ENCODE measurements at places on chromosomes 11 and 22.

DNA sequence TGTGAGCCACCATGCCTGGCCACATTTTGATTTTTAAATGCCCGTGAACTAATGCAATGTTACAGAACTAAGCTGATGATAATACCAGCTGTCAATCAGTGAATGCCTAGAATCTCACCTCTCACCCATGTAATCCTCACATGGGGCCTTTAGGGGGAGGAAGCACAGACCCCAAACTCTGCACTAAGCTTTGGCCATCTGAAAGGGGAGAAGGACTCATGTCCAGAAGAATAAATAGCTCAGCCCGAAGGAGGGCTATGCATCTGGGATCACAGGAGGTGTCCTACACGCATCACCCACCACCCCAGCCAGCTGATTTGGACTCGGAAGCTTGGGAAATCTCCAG is 36.0 kb upstream of the YPEL1 start:
- DNase-seq: no peak

GRCh38 chr11:21711341-21711740 is 481.5 kb upstream of the ANO5 start:
- DNase-seq: no peak

DNA sequence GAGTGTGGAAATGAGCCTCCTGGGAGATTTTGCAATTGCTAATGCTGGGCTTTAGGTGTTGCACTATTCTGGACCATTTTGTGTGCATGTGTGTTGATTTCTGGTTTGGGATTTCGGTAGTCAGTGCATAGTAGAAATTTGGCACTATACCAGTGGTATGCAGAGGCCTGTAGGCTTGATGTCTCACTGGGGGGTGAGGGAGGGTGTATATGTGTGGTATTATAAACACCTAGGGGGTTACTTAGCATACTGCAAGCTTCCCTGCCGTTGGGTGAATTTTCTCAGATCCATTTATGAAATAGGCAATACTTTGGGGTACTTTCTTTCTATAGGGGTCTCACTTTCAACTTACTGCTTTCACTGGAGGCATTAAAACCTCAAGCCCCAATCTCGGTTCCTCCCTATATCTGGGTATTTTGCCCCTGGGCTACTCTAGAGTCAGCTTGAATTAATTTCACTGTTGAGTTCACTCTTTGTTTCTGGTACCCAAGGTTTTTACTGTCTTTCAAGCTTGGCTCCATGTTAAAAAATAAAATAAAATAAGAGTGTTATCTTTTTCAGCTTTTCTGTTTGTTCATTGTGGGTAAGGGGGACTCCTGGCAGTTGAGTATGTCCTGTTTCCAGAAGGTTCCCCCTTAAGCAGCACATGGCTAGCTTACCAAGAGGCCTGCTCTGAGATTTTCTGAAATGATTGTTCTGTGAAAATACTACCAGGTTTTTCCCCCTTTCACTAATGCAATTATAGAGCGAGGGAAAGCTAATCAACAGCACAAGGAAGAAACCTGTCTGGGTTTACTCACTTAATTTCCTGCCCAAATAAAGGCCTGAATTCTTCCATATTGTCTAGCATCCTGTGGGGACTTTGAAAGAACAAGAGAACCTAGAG is 45.8 kb downstream of the PPFIBP2 start:
- no peak for DNase-seq

DNA sequence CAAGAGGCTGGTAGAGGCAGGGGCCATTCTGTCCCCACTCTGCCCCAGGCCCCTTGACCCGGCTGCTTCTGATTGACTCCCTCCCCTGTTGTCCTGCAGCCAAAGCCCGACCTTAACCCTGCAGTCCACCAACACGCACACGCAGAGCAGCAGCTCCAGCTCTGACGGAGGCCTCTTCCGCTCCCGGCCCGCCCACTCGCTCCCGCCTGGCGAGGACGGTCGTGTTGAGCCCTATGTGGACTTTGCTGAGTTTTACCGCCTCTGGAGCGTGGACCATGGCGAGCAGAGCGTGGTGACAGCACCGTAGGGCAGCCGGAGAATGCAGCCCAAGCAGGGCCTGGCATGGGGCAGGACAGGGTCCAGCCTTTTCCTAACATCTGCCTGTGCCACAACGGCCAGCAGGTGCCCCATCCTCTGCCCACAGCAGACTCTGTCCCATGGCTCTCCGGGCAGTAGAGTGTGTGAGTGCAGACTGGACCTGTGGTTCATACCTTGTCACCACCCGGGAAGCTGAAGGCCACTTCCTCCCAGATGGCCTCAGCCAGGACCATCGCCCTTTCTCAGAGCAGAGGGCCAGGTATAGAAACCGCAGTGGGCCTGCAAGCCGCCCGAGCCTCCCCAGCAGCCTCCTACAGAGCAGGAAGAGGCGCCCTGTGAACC is 26.8 kb upstream of the MGAT3 start:
- no peak for DNase-seq

GRCh38 chr22:30185129-30185528 is 61.4 kb downstream of the LIF start:
- DNase-seq: no peak

GRCh38 chr11:121794671-121795141 is 321.3 kb downstream of the BLID start:
- no peak for DNase-seq

DNA sequence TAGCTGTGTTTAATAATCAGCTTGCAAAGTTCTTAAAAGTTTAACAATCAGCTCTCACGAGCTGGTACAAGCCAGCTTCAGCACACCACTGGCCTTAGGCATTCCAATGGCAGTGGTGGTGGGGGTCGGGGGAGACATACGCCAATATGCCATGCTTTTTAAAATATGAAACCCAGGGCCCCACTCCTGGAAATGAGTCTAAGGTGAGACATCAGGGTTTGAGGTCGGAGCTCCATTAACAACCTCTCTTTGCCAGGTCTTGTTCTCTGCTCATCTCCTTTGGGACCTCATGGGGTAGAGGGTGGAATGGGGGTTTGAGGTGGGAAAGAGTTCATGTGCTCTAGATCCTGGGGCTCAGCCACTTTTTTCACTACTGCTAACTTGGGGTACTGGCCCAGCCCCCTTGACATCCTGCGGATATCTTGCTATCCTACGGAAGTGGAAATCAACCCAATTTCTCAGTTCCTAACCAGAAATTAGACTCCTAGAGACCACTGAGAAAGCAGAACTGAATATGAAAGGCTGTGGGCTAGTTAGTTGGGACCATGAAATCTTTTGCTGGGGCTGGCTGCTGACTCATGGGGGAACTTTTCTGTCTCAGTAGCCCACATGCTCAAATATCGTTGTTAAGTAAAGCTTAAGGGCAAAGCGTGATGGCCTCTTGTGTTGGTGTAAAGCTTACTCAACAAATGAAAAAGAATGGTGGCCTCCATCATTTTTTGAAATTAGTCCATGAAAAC is 90.1 kb downstream of the PDHX start:
- DNase-seq: no peak

DNA sequence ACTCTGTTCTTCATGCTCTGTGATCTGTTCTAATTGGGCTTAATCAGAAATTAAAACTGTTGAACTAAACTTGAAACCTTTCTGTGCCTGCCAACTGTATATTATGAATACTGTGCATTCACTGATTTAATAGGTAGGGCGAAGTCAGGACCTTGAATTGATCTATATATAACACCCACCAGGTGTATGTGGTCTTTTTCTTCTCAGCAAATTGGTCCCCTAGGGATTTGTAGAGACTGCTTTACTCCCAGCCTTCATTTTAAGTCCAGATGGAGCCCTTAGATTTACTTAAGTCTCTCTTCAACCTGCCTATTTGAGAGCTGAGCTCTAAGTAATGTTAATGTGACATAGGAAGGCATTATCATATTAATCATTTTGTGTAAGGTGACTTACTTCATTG is 257.5 kb downstream of the TMEM135 start:
- no peak for DNase-seq

DNA sequence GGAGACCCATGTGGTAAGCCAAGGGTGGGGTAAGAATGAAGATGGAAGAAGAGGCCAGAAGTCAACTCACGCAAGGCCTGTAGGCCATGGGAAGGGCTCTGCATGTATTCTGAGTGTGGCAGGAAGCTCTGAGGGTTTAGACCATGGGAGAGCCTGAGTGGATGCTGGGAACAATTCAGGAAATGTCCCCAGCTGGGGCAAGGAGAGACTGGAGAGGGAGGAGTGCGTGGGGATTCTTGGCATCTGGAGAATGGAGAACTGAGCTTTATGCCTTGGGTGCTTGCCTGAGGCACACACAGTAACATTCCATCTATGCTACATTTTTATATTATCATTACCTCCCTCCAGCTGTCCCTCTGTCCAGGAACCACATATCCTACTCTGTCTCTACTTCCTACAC is 50.4 kb upstream of the CD82 start:
- DNase-seq: no peak

DNA sequence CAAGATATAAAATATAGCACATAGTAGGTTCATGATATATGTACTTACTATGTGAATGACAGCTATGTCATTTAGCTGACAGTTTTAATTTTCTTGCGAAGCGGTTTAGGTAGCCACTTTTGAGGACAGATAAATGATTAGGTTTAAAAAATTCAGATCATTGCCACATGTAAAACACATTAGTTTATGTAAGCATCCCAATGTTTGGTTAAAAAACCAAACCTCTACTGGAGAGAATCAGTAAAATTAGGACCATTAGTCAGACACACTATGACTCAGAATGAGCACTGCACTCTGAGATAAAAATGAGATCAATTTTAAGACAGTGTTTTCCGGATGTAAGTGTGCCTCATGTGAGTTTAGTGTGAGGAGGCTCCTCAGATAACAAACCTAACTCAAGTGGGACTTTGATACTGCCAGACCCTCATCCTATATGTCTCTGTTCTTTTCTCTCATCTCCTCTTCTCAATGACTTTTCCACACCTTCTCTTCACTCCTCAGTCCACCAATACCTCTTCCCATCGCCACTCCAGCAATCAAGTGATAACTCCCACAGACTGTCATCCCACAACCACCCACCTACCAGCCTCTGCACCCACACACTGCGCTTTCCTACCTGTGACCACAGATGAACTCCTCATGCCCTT is 6.8 kb upstream of the OR2AT4 start:
- no peak for DNase-seq

- peak; percentile 84 for DNase-seq
These were observed 712 bp downstream of the UPK3A start for GRCh38 chr22:45285263-45286058.

GRCh38 chr22:29626497-29627195 is 23.2 kb downstream of the NF2 start:
- no peak for DNase-seq

- peak; percentile 68 for DNase-seq
These were observed 9.9 kb upstream of the MICALL1 start for GRCh38 chr22:37896181-37896592.

DNA sequence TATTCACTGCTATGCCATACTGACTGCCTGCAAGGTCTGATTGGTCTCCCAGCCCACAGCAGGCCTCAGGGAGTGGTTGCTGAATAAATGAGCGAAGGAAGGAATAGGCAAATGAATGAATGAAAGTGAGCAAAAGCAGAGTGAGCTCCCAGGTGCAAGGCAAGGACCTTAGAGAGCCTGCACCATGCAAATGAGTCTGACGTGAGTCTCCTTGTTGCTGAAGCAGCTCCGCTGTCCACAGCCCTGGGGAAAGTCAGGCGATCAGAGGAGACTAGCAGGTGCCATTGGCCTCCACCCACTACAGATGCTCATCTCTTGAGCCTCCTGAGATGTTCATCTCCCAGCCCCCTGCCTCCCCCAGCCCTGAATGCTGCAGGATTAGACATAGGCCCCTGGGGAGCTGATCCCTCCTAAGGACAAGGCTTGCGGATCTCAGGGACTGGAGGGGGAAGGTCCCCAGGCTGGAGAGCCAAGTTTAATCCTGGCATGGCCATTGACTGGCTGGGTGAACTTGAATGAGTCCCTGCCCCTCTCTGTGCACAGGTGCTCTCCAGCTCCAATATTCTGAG is 22.1 kb downstream of the GDPD5 start:
- DNase-seq: no peak

DNA sequence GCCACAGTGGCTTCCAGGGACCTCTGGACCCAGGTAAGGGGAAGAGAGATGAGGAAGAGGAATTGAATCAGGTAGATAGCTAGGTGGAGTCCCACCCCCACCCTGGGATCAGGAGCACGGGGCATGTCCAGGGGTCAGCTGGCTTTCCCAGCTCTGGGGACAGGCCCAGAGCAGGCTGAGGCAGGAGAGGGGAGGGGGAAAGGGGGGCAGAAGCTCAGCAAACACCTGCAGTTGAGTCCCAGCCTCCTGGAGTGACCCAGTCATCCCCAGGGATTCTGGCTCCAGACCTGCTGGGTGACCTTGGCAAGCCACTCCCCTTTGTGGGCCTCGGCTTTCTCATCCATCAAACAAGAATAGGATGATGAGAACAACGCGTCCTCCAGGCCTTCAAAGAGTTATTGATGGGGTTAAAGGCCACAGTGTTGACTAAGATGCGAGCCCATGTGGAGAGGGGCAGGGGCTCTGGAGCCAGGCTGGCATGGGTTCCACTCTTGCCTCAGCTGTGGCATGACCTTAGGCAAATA is 16.0 kb downstream of the STARD10 start:
- DNase-seq: no peak

DNA sequence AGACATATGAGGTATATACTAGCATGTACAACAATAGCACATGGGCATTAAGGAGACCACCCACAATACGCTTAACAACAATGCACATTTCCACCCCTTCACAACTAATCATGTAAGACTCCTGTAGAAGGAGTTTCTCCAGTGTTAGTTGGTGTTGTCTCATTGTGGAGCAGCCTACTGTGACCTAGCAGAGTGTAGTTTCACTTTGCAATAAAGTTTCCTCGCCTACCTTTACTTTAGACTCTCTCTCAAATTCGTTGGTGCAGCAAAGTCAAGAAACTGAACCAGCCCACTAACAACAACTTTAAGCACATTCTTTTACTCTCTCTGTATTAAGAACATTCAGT is 863.6 kb downstream of the FAM181B start:
- no peak for DNase-seq

- peak; percentile 63 for DNase-seq
These were observed 20.2 kb downstream of the BPIFC start for GRCh38 chr22:32444068-32444467.

GRCh38 chr22:35608088-35608487 is 9.0 kb downstream of the MB start:
- DNase-seq: no peak

Data from endodermal cell (in vitro differentiated cells).